CD4-positive, alpha-beta T cell treated with Interleukin-6 for 4 hours (primary cell): ENCODE measurements at places on chromosomes 1 and 21.

GRCh38 chr1:9766759-9767442, 56.9 kb downstream of the CLSTN1 start:
- DNase-seq = no peak

GRCh38 chr1:155003227-155003765, 694 bp downstream of the ZBTB7B start:
- DNase-seq = peak; percentile 44

DNA sequence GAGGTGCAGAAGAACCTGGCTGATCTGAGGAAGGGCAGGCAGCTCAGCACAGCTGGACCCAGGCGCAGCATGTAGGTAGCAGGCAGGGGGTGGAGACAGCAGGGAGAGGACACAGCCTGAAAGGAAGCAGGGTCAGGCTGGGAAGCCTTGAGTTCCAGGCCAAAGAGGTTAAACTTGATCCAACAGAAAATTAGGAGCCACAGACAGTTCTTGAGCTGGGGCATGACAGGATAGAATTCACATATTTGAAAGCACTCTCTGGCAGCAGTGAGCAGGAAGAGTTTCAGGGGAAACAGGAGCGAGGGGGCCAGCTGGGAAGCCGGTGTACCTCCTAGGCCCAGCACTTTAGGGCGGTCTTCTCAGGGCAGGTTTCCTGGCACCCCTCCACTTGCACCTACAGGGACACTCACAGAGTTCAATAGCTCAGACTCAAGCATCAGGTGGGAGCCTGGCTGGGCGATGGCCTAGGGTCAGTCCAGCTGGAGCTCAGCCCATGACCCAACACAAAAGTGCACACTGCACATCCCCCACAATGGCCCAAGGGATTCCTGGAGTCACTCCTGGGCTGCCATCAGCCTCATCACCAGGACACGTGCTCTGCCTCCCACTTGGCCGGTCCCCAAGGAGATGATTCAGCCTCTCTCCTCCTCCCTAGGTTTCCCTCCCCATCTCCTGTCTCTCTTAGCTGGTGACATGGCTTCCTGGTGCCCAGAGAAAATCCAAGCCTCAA, 22.7 kb downstream of the MATN1 start:
- no peak for DNase-seq

DNA sequence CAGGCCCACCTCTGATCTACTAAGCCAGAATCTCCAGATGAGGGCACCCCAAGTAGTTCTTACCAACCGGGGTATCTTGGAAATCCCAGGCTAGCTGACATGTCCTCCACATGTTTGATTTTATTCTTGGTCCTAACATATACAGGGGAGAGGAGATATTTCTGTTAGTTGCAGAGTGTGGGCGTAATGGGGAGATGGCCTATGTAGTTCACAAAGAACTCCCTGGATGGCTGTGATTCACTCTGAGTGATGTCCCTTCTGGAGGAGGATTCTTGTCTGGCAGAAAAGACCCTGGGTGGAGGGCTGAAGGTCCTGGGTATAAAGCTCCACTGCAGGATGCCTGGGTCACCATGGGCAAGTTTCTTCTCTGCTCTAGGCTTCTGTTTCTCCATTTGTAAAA, 13.1 kb downstream of the MECR start:
- no peak for DNase-seq

- DNase-seq = no peak
Observed at GRCh38 chr1:10632691-10633090, 157.9 kb downstream of the PEX14 start.

DNA sequence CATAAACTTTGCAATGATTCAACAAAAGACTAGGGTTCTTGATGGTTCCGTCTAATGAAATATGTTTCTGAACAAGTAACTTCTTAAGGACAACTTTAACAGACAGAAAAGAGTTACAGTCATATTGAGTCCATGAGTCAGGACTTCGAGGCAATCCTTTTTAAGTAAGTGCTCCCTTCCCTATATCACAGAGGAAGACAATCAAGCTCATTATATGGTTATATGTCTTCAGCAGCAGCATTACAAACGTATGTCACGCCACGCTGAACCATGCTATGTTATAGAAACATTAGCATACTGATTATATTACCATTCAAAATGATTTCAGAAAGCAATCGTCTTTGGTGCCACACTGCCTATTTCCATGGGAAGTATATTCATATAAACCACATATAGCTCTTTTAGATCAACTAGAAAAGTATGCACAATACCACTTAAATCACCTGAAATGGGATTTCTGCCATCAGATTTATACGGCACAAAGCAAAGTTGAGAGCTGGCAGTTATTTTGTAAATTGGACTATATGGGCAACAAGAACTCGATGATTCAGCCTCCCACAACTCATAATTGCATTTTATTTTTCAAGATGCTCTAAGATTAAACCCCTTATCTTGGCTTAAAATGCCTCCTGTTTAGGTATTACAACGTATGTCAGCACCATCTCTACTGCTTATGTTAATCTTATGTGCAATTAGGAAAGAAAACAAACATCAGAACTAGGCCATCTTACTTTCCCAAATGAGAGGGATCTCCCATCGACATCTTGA, 111.3 kb upstream of the SAMSN1 start:
- DNase-seq = no peak

GRCh38 chr1:247335882-247336281, 4.2 kb upstream of the ZNF496 start:
- DNase-seq = no peak

GRCh38 chr1:31715087-31715872, 11.5 kb upstream of the COL16A1 start:
- DNase-seq = peak; percentile 37

- no peak for DNase-seq
Observed at GRCh38 chr1:99181892-99182291, 82.4 kb upstream of the PLPPR4 start.

DNA sequence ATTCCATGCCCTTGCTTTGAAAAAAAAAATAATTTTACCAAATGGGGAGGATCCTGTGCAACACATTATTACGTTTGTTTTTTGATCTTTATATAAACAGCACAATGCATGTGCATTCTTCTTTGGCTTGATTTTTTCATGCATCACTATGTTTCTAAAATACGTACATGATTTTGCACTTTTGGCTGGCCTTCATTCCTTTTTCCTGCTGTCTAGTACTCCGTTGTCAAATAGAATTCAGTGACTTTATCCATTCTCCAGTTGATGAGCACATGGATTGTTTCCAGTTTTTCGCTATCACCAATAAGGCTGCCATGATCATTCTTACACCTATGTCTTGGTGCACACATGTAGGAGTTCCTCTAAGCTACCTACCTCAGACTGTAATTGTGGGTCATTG, 63.0 kb upstream of the ID3 start:
- DNase-seq = no peak

GRCh38 chr1:86992861-86993260, 78.4 kb downstream of the HS2ST1 start:
- DNase-seq = no peak

GRCh38 chr1:90591355-90591969, 125.6 kb downstream of the BARHL2 start:
- no peak for DNase-seq
